ENCODE measurements at places on chromosomes 6 and 20. TPM values are rescaled to one million over a fixed set of nuclear protein-coding genes. Genes with fewer than 3 reads are reported as not detected.

DNA sequence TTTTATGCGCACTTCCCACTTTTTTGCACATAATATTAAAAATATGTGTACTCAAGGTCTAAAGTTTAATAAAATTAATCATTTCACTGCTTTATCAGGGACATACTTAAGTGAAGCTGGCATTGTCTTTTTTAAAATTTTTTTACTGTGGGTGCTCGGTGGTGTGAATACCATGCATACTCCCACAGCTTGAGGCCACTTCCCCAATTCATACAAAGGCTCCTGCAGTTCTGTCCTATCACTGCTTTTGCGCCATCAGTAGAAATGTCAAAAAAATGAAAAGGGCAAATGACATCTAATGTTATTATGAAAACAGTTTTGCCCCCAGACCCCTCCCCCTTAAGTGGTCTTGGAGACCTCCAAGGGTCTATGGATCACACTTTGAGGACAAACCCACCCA is 464.1 kb upstream of the ARID1B start:
- H3K4me1 ChIP-seq, result no peaks in the 10 kb centered on the region
- H3K27ac ChIP-seq, result no peak overlapping the region
- DNase-seq, result no peak
- H3K4me3 ChIP-seq, result no peak overlapping the region
- H3K36me3 ChIP-seq, result no peaks in the 10 kb centered on the region
- H3K27me3 ChIP-seq, result no peaks in the 10 kb centered on the region

DNA sequence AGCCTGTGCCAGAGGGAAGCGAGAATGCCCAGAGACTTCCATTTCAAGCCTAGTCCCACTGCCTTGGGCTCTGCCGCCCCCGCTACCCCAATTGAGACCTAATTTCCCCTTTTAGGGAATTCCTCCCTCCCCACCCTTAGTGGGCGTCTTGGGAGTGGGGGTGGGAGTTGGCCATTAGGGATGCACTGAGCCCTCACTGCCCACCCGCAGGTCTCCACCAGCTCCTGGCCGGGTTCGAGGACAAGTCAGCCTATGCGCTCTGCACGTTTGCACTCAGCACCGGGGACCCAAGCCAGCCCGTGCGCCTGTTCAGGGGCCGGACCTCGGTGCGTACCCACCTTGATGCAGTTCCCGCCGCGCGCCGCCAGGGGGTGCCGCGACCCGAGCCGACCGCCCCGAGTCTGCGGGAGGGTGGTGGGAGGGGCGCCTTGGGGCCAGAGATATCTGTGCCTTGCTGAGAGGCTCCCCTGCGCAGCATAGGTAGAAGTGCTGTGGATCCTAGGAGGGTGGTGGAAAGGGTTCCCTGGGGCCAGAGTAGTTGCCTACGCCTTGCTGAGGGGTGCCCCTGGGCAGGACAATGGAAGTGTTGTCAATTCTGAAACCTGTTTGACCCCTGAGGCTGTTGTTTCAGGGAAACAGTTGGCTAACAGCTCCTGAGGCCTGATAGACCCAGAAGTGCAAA is 9.2 kb downstream of the ITPA start:
- no peak for DNase-seq
- no peaks in the 10 kb centered on the region for H3K27me3 ChIP-seq
- peaks cover 40% of the 10 kb centered on the region for H3K36me3 ChIP-seq
- H3K4me3 ChIP-seq, result no peak overlapping the region
- H3K27ac ChIP-seq, result peak overlapping the region; percentile 52

KIFC1 gene
- 5.5 TPM for polyA plus RNA-seq

- no peak overlapping the region for H3K27ac ChIP-seq
- no peaks in the 10 kb centered on the region for H3K4me1 ChIP-seq
- no peaks in the 10 kb centered on the region for H3K27me3 ChIP-seq
- H3K36me3 ChIP-seq, result no peaks in the 10 kb centered on the region
- DNase-seq, result no peak
Measured at GRCh38 chr6:70045413-70045812, 179.1 kb downstream of the COL19A1 start.

DNA sequence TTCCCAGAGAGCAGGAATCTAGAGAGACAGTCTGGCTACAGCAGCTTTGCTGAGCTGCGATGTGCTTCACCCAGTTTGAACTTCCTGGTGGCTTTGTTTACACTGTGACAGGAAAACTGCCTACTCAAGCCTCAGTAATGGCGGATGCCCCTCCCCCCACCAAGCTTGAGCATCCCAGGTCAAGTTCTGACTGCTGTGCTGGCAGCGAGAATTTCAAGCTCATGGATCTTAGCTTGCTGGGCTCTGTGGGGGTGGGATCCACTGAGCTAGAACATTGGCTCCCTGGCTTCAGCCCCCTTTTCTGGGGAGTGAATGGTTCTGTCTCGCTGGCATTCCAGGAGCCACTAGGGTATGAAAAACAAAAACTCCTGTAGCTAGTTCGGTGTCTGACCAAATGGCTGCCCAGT is 91.0 kb upstream of the ESR1 start:
- DNase-seq, result no peak
- no peak overlapping the region for H3K4me3 ChIP-seq
- H3K27ac ChIP-seq, result no peak overlapping the region
- H3K4me1 ChIP-seq, result peaks cover 8% of the 10 kb centered on the region

GRCh38 chr20:3782597-3782996 is 1.3 kb upstream of the SPEF1 start:
- H3K4me1 ChIP-seq, result peaks cover 21% of the 10 kb centered on the region
- DNase-seq, result no peak
- no peak overlapping the region for H3K4me3 ChIP-seq
- H3K27me3 ChIP-seq, result peaks cover 41% of the 10 kb centered on the region

ABHD16B gene
- 0.57 TPM for polyA plus RNA-seq

Data from thymus (tissue), 14 donors.